ENCODE measurements at places on chromosomes 7 and 10.

- no peak for DNase-seq
Measured at GRCh38 chr10:73723516-73723915, 20.7 kb upstream of the SEC24C start.

DNA sequence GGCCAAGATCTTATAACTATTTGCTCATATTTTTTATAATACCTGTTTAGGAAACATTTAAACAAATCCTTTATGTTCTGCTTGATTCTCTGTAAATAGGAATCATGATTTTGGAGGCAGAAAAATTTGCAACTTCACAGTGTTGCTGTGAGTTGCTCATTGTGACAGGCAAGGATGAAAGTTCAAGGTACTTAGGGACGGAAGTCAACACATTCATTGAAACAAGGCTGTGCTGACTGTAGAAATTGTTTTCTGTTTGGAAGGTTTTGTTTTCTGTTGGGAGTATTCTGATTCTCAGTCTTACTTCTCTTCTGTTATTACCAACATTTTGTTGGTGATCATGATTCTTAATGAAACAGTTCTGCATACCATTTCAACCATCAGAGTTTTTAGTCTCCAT, 54.9 kb downstream of the FANK1 start:
- DNase-seq = no peak

- no peak for DNase-seq
Measured at GRCh38 chr7:11315666-11316258, 342.1 kb downstream of the PHF14 start.

DNA sequence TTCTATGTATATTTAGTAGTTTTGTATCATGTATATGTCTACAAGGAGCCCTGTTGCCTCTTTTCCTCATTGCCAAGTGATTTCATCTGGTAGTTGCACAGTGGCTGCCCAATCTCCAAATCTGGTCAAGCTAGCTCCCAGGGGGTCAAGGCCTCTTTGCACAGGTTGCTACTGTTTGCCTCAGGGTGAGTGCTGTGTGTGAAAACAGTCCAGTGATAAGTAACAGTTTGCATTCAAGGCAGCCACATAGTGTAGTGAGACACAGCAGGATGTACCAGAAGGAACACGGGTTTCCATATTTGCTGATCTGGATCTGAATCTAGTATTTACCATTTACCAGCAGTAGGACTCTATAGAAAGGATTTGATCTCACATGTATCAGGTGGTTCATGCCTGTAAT, 13.3 kb upstream of the EPC1 start:
- no peak for DNase-seq

GRCh38 chr10:65891073-65891981, 1034.5 kb upstream of the LRRTM3 start:
- DNase-seq = no peak

DNA sequence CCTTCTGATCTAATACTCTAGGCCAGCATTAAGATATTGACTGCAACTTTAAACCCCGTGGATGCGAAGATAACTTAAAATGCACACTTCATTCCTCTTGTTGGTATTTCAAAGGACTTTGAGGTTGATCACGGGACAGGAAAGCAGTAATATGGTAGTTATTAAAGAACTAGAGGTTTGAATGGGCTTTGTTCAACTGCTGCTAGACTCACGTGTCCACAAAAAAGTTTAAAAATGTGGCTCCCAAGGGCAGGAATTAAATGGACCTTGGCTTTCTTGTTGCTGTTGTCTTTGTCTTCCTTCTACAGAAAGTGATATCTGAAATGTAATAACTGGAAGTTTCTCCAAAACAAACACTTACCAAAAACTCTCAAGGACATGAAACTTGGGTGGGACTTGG, 186.3 kb downstream of the XPNPEP1 start:
- no peak for DNase-seq

DNA sequence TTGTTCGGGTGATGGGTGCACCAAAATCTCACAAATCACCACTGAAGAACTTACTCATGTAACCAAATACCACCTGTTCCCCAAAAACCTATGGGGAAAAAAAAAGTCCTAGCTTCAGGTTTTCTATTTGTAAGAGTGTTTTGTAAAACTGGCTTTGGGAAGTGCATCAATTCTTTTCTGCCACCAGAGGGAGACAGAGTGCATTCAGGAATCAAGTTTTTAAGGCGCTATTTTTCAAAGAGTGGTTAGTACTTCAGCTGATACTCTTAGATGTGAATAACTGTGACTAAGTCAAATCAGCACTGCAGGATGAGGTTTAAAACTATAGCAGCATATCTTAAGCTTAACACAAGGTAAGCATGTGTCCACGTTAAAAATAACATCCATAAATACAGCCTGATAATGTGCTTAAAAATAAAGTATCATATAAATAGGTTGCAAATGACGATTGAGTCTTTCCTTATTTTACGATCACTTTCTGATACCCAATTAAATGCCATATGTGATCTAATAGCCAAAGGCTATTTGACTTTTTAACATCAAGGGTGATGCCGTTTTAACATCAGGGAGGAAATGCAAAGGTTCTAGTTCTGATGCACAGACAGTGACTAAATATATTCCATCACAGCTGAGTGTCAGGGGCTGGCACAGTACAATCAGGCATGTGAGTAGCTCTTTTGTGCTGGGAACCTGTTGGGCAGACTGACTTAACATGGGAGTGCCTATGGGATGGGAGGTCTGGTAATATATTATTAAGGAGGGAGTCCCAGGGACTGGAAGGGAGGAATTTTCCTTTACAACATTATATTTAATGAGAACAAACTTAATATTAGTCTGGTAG, 10.6 kb upstream of the LYZL2 start:
- DNase-seq = no peak

- no peak for DNase-seq
Measured at GRCh38 chr7:64277630-64278029, 36.1 kb upstream of the ZNF736 start.

DNA sequence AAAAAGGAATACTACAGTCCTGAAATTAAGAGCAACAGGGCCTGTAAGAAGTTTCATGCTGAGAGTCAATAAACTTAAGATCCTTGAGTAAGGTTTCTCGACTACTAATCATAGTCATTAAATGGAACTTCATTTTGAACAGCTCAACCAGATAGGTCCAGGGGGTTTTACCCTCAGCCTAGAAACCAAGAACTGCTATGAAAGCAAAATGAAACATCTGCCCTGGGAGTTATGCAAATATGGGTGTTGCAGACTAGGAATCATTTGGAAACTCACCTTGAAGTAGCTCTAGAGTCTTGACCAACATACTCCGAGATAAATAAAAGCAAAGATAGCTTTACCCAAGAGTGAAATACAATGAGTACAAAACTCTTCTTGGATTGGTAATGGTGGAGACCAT, 128.0 kb downstream of the HGF start:
- no peak for DNase-seq

- DNase-seq = no peak
Measured at GRCh38 chr10:26725837-26726727, 28.6 kb downstream of the PDSS1 start.
